ENCODE measurements at places on chromosomes 13 and 19.

- no peak for DNase-seq
Measured at GRCh38 chr13:28434926-28435325, 60.0 kb downstream of the FLT1 start.

DNA sequence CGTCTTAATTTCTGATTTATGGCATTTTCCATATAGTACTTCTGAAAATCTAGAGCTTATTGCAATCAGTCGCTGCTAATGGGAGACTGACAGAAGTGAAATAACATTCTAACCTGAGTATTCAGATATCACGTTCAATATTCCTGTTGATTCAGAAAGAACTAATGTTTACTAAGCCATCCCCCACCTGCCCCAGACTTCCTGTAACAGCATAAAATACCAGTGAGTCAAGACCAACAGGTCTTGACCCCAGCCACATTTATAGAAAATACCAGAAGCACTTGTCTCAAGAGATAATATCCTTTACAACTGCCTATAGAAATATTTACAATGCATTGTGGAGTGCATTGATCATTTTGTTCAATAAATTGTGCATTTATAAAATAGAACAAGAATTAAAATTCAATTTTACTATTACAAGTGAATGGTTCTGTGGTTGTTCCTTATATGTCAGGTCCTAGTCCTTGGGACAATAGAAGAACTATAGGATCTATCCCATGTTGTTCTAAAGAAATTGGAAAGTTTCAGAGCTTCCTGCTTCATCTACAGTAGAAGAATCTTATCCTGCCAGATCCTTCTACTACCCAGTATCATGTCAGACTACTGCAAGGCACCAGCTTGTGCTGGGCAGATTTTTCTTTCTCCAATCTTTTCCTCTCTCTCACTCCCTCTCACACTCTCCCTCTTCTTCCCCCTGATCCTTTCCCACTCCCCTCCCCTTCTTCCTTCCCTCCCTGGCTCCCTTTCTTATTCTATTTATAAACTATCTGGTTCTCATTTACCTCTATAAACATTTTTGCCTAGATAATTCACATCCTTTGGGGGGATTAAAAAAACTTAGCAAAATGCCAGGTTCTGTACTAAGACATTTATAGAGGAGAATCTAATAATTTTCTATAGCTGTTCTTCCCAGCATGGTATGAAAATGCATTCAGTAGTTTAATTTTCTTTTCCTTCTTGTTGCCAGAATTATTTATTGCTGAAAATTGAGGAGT lies 629.9 kb downstream of the DIAPH3 start:
- DNase-seq = no peak

DNA sequence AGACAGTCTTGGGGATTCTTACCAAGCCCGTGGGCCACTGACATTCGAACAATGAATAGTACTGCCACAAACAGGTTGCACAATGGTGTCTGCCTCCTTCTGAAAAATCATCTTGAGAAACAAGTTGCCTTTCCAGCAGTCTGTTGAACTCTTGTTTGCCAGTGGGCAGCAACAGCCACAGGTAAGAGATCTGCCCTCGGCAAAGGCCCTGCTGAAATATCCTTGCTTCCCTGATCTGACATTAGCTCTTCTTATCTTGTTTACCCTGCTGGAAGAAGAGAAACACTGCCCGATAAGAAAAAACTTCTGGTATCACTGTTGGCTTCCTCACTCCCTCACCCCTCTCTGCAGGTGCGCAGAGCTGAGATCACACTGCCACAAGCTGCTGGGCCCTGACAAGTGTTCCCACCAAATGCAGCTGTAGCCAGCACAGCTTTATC lies 2.0 kb downstream of the DOCK9 start:
- no peak for DNase-seq

GRCh38 chr13:92300651-92301050 lies 902.2 kb downstream of the GPC5 start:
- no peak for DNase-seq

DNA sequence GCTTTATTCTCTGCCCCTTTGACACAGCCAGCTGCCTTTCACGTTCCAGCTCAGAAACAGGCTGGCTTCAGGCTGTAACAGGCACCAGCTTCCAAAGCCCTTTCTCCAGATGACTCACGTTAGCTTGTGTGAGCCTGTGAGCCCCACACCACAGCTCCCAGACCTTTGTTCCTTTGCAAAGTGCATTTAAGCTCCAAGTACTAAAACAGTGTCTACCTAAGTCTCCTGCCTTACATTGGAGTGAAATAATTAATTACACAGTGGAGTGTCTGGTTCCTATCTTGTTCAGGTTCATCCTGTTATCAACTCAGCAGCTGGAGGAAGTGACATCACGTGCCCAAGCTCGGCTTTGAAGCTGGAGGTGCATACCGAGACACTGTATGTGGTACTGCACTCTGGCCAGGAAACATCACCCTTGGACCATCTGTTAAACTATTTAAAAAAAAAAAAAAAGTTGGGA lies 475.8 kb downstream of the FOXO1 start:
- DNase-seq = no peak

DNA sequence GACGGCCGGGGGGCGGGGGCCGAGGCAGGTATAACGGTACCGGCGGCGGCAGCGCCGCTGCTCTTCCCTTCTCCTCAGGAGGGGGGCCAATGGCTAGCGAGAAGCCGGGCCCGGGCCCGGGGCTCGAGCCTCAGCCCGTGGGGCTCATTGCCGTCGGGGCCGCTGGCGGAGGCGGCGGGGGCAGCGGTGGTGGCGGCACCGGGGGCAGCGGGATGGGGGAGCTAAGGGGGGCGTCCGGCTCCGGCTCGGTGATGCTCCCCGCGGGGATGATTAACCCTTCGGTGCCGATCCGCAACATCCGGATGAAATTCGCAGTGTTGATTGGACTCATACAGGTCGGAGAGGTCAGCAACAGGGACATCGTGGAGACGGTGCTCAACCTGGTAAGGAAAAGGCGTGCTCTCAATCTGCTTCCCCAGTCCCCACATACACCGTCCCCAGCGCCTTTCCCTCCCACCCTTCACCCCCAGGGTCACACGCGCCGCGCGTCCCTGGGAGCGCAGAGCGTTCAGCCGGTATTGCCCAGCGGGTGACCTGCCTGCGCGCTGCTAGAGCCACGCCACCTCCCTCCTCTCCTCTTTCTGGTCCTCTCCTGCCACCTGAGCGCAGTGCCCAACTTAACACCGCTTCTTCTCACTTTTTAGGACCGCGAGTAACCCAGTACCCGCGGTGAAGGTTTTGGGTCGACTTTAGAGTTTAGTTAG lies 814 bp downstream of the NBEA start:
- no peak for DNase-seq

DNA sequence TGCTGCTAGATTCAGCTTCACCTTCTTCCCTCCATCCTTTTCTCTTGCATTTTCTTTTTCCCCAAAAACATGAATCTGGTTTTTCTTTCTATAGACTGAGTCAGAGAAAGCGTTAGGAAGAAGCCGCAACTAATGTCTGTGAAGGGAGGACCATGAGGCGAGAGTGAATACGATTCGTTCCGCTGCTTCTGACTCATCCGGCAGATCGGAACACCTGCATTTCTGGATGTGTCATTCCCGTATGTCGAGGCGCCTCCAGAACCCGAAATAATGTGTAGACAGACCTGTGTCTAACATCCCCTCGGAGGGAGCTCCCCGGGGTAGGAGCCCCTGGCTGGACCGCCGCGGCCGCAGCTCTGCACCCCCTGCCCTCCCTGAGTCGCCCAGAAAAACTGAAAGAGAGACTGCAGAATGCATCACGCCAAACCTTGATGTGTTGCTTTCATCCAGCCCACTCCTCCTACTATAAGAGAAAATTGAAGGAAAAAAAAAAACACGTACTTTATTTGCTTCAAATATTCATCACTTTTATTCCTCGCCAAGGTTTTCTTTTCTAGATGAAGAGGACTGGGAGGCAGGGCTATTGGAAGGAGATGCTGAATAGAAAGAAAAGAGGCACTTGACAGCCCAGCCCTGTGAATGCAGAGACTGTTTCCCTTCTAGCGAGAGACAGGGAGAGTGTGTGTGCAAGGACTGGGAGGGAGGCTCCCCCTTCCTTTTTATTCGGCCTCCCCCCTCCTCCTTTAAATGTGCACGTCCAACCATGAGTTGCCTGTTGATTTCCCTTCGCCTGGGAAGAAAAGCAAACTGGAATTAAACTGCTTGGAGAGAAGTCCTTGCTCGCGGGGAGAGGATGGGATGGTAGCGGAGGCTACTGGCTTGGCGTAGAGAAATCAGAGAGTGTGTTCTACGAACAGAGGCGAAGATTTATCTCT lies 616 bp upstream of the PCDH17 start:
- DNase-seq = no peak

DNA sequence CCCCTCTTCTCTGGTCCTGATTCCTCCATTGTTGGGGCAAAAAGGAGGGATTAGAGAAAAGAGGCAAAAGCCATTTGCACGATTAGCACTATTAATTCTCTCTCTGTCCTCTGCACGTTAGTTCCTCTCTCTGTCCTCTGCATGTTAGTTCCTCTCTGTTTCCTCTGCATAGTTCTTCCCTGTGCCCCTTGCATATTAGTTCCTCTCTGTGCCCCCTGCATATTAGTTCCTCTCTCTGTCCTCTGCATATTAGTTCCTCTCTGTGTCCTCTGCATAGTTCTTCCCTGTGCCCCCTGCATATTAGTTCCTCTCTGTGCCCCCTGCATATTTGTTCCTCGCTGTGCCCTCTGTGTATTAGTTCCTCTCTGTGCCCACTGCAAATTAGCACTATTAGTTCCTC lies 847.2 kb upstream of the GPC6 start:
- no peak for DNase-seq

DNA sequence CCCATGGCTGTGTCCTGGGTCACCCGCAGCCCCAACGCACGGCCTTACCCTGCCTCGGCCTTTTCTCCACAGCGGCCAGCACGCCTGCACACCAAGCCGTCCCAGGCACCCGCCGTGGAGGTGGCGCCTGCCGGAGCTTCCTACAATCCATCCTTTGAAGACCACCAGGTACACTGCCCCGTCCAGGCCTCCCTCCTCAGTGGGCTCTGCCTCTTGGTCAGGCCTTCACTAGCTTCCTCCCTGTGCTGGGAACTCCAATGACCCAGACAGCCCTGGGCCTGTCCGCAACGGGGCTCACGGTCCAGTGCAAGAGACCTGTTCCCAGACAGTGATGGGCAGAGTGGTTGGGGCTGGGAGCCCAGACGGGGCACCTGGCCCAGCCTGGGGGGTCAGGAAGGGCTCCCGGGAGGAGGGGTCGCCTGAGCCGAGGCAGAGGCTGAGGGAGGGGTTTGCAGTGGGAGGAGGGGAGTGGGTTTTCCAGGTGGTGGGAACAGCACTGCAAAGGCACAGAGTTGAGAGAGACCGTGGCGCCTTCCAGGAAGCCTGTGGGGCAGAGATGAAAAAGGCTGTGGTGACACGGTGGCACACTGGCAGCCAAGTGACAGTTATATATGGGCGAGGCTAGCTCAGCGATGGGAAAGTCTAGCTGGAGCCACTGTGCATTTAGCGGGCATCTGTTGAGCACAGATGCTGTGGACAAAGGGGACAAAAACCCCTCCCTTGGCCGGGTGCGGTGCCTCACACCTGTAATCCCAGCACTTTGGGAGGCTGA lies 7.3 kb downstream of the NOP53 start:
- no peak for DNase-seq

DNA sequence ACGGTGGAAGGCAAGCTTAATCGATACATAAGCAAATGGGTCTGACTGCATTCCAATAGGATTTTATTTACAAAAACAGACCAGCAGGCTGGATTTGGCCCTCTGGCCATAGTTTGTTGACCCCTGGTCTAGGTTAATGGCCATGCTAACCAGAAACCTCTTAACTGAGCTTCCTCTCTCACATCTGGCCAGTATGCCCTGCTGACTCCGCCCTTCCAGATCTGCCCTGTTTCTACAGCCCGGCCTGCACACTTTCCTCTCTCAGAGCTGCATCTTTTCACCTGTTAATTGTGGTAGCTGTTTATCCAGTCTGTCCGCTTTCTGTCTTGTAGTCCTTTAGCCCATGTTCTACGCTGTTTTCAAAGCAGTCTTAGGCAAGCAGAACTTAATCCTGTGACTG lies 25.6 kb downstream of the EDNRB start:
- DNase-seq = no peak

GRCh38 chr13:111380431-111380830 lies 60.0 kb downstream of the TEX29 start:
- DNase-seq = no peak

DNA sequence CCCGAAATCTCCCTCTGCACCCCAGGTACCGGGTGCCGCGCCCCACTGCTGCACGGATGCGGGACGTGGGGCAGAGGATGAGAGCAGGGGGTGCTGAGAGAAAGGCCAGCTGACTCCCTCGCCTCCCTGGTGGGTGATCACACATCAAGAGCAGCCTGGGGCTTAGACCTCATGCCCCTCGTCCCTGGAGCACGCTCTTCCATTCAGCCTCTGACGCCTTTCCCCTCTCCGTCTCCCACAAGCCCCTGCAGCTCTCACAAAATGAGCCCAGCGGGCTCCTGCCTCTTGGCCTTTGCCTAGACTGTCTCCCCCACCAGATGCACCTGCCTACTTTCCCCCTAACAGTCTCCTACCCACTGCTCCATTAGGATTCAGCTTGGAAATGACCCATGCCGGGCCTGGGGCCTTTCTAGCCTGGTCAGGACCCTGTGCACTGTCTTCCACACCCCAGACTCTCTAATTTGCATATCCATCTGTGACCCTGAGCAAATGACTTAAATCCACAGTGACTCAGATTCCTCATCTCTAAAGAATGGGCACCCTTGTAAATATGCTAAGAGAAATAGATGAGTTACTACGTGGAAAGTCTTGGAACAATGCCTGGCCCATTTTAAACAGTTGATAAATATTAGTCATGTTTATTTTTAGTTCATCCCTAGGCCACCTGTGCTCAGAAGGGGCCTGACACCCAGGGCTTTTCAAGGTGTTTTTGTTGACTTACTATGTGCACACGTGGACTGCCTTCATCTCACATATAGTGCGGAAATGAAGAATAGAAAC lies 582 bp upstream of the PTPRH start:
- DNase-seq = no peak

GRCh38 chr19:54199401-54199800 lies 1.3 kb upstream of the RPS9 start:
- DNase-seq = no peak

- no peak for DNase-seq
Measured at GRCh38 chr19:48925240-48925843, 8.2 kb upstream of the DHDH start.

- DNase-seq = no peak
Measured at GRCh38 chr19:375395-376110, 31.0 kb upstream of the MIER2 start.

GRCh38 chr13:25181597-25181996 lies 9.5 kb upstream of the AMER2 start:
- DNase-seq = no peak

GRCh38 chr19:35264268-35265125 lies 4.3 kb upstream of the USF2 start:
- DNase-seq = no peak

GRCh38 chr19:624433-625109 lies 8.8 kb downstream of the POLRMT start:
- DNase-seq = no peak
